Non-pigmented ciliary epithelial cell (primary cell): ENCODE measurements at places on chromosomes 6 and 20.
A peak's percentile ranks its signal among the peaks of the same experiment; 100 is the strongest.

GRCh38 chr6:111548368-111548767, 57.3 kb downstream of the TRAF3IP2 start:
- no peak for DNase-seq

DNA sequence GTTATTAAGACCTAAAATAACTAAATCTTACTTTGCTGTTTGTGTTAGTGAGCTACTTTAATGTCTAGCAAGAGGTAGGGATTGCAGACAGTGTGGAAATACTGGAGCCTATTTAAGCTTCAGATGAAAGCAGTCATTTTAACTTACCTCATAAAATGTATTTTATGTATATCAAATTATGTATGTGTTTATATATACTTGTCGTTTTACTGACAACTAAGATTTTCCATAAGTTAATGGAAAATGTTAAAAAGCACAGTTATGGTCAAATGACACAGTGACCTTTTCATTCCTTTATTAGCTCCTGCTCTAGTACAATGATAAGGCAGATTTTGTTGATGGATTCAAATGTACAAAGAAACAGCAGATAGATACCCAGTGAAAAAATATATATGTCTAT, 34.6 kb downstream of the QKI start:
- DNase-seq, result no peak

DNA sequence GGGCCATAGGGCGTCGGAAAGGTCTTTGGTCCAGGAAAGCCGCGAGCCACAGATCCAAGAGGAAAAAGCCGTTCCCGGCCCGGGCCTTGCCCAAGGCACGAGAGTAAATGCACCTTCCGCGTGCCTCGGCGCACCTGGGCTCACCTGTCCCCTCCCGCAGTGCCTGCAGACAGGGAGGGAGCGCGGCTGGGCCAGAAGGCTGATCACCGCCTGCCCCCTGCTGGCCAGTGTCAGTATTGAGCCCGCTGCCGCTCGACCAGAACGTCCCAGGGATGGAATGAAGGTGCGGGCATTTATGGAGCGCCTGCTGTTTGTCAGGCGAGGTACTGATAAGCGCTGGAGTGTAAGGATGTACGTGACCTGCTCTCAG, 679 bp upstream of the LPIN3 start:
- no peak for DNase-seq

DNA sequence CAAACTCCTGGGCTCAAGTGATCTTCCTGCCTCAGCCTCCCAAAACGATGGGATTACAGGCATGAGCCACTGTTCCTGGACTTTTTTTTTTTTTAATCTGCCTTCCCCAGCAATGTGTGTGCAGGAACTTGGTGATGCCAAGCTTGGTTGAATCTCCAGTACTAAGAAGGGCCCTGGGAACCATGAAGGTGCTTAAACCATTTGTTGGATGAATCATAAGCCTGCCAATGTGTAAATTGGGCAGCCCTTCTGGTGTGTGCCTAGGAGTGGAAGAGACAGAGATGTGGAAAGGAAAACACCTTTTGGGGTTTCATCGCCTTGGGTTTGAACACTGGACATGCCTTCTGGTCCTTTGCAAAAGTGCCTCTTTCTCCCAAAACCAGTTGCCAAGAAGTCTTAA, 7.1 kb upstream of the SPO11 start:
- no peak for DNase-seq

DNA sequence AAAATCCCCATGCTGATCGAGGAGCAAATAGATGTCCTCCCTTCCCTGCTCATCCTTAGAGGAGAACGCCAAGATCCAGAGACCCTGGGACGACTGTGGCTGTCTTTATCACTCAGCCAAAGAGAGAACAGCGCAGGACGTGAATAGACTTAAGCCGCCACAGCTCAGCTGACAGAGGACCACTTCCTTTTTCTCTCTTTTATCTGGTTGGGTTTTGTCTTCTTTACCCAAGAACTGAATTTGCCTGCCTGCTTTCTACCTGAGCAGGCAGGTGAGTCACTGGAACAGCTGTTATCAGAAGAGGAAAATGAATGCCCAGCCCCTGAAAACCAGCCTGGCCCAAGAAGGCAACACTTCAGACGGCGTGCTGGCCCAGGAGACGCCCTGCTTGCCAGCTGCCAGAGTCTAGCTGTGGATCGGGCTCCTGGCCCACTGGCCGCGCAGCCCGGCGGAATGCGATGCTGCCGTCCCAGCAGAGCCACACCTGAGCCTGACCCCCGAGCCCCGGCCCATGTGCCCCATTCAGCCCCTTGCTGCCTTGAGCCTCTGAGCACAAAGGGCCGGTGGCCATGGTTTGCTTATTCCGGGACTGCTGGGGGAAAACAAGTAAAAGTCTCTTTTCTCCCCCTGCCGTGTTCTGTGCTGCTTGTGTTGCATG, 82.1 kb downstream of the TCP11 start:
- DNase-seq, result no peak

DNA sequence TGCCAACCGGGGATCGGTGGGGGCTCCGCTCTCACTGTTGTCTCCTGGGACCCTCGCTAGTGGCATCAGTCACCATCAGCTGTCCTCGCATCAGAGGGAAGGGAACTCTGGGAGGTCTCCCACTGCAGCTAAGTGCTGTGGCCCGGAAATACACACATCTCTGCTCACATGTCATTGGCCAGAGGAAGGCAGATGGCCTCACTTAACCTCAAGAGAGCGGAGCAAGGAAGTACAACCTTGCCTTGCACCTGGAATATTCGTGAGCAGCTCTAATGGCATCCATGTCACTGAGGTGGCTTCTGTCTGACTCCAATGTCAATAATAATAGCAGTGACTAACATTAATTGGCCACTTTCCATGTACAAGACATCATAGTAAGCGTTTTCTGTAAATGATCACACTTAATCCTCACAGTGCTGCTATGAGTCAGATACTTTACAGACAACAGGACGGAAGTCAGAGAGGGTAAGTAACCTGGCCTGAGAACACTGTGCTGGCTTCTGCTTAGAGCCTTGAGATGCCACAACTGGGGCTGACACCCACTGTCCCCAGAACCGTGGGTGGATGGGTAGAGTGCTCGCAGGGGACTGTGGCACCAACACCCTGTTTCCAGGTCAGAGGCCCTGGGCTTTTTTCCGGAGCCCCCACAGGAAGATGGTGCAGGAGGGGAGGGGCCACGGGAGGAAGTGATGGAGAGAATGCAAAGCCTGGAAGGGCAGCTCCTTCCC, 6.0 kb downstream of the LHFPL5 start:
- peak; percentile 65 for DNase-seq

- DNase-seq, result no peak
Measured at GRCh38 chr6:143594647-143595046, 83.1 kb upstream of the PHACTR2 start.

DNA sequence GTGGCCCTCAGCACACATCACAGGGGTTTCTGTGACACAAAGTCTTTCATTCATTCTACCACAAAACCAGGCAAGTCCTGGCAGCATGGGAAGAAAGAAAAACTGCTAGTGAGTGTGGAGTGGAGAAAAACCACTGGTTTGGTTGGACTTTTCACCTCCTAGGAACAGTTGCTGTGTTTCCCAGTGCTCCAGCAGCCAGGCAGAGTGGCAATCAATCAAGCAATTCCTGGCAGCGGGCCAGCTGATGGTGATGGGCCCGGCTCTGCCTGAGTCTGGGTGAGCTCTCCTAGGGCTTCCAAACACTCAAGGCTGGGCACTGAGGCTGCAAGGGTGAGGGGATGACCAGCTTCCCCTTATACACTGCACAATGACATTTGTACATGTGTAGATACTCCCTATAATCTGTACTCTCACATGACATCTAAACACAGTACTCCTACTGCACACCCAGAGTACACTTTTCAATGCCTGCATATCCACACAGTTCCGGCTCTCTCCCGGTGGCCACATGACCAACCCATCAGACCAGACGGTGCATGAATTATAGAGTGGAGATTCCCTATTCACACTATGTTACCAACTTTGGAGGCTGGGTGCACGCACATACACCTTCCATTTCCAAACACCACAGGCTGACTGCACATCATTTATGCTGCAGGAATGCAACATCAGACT, 156.6 kb downstream of the UNC5CL start:
- no peak for DNase-seq

DNA sequence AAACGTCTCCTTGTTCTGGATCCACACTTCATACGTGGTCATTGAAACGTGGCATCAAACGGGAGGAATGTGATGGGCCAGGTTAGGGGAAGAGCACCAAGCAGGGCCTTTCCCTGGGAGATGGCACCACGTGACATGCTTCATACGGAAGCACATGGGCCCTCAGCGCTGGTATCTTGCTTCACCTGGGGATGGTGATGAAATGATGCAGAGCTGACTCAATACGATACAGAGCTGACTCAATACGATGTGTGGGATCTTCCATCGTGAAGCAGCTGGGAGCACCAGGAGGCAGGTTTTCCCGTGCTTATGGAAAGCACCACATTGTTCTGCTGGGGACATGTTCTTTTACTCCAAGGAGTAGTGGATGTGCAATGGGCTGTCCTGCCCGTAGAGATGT, 22.5 kb upstream of the TAGAP start:
- DNase-seq, result no peak

- no peak for DNase-seq
Measured at GRCh38 chr6:91097364-91097763, 510.5 kb upstream of the MAP3K7 start.

DNA sequence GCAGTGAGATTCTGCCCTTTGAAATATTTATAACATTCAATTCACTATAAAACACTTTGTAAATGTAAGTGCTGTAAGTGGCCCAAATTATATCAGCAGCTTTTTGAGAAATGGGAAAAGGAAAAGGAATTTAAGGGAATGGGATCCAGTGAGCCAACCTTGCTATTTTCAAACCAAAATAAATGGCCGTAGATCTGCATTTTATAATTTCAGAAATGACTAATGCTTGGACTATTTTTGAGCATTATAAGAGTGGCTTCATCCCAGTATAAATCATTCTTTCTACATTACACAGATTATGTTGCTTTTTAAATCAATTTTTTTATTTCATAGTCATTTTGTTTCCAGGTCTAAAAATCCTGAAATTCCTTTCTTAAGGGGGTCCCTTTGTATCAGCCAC, 49.2 kb downstream of the ANKRD6 start:
- DNase-seq, result no peak

DNA sequence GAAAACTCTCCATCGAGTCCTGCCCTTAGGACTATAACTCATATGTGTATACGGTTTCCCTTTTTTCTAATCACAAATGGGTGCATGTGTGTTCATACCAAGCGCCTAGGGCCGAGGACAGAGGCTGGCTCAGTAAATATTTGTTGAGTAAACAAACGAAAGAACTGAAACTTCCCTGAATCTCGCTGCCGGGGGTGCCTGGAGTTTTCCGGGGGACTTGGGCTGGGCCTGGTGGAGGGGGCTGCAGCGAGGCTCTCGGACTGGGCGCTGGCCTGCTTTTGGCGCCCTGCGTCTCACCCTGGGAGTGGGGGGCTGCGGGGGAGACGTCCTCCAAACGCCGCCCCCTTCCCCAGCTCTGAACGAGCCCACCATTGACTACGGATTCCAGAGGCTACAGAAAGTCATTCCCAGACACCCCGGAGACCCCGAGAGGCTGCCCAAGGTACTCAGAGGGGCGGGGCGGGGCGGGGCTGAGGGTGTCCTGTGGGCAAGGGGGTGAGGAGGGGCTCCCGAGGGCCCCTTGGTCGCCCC, 49.0 kb downstream of the CPXM1 start:
- no peak for DNase-seq

DNA sequence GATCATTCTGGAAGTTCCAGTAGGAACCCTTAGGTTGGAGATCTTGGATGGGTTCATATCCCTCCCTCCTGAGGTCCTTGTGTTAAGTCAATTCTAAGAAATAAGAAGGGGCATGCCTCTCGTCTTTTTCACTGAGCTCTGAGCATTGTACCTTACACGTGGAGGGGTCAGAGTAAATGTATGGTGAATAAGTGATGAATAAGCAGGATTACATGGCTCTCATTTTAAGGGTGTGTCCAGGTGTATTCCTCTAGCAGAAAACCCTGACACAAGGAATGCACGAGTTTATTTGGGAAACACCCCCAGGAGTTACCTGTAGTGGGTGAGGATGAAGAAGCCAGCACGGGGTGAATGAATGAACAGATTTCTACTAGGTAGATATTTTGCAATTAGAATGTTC, 400.2 kb downstream of the KIF16B start:
- no peak for DNase-seq

- DNase-seq, result peak; percentile 14
Measured at GRCh38 chr6:150813993-150814359, 51.5 kb upstream of the MTHFD1L start.

DNA sequence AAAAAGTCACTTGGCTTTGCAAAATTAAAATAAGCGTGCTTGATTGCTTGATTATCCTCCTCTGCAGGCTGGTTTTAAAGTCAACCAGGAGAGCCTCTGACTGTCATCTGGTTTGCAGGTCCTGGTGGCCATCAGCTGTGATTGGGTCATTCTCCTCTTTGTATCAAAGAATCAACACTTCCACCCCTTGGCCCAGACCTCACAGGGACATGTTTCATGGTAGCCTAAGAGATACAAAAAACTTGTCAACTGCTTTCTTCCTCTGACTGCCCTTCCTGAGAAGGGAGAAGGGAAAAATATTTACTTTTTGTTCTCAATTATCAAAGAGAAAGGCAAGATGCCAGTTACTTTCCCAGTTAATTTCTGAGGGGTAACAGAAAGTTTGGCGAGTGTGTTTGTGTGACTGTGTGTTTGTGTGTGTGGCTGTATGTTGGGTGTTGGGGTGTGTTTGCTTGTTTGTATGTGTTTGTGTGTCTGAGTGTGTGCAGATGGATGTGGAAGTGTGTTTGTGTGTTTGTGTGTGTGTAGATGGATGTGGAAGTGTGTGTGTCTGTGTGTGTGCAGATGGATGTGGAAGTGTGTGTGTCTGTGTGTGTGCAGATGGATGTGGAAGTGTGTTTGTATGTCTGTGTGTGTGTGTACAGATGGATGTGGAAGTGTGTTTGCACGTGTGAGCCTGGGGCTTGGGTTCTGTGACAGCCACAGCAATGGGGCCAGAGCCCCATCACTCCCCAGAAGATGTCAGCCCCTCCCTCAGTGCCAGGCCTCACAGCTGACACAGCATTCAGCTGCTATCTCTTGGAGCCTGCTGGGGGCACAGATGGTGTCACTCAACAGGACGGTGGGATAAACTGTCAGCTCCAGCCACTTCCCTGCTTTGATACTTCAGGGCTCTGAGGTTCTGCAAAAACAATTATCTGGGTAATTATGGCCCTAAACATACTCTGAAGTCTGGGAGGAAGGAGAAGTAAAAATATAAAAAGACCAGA, 98.6 kb upstream of the RNF24 start:
- no peak for DNase-seq

GRCh38 chr6:8108031-8108660, 5.8 kb upstream of the EEF1E1 start:
- peak; percentile 93 for DNase-seq

DNA sequence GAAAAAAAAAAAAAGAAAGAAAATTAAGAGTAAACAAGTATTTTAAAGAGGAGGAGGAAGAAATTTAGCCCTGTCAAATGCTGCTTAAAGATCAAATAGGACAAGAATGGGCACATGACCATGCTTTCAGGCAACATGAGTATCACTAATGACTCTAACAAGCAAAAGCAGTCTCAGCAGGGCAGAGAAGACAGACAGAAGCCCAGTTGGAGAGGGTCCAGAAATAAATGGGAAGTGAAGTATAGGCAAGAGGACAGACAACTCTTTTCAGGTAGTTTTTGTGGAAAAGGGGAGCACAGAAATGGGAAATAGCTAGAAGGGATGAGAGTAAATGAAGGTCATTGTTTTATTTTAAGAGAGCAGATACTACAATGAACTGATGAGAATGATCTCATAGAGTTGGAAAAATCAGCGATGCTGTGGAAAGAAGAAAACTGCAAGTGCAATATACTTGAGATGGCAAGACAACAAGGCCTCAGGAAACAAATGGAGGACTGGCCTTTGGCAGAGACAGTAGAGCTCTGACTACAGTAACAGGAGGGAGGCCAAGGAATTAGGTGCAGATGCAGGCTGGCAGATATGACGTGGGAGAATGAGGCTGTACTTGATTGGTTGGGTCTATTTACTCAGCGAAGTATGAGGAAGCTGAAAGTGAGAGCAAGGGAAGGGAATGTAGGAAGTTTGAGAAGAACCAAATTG, 40.3 kb downstream of the KIF6 start:
- no peak for DNase-seq
